Glomerular endothelial cell (primary cell): ENCODE measurements at places on chromosomes 1 and 21.

DNA sequence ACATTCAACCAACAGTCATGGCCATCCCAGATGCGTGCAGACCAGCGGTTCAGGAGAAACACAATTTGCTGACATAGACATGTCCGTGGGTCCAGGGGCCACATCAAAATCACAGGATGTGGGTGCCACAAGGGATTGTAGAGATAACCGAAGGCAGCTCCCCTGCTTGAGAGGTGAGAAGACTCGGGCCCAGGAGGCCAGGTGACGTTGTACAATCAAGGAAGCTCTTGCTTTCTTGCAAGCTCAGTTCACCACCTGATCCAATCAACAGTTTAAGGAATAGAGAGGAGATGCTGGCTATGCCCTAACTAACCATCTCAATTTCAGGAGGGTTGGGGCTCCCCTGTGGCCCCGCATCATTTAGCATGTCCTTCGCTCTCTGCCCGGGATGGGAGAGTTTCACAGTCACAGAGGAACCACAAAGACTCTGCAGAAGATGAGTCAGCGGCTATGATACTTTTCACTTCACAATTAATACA is 19.5 kb downstream of the UBASH3A start:
- DNase-seq: no peak

- no peak for DNase-seq
Measured at GRCh38 chr1:39992234-39992633, 37.3 kb downstream of the MFSD2A start.

DNA sequence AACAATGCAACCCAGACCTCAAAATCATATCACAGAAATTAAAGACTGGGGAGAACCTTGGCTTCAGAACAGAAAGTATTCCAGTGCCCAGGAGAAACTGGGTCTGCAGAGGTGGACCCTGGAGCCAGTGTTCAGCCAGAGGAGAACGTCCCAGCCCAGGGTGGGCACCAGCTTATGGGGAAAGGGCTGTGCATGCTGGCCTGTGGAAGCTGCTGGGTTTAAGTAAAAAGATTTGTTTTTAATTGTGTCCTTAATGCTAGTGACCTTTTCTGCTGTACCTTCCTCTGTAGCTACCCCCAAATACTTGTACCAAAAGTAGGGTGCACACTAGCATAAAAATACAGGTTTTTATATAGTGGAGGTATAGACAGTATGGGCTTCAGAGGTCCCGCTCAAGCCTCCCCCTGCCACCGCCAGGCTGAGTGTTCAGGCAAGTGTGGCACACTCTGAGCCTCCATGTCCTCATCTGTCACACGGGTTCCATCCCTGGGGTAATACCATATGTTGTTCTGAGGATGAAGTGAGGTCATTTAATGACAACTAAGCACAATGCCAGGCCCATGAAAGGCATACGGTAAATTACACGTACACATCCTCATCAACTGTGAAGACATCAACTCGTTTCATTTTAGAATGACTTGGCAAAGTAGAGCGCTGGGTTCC is 47.0 kb downstream of the SLC37A1 start:
- no peak for DNase-seq

- DNase-seq: no peak
Measured at GRCh38 chr21:23729331-23729730, 1878.0 kb downstream of the MRPL39 start.

- no peak for DNase-seq
Measured at GRCh38 chr1:2044510-2045319, 5.5 kb upstream of the PRKCZ start.

GRCh38 chr1:8342325-8342724 is 24.4 kb downstream of the SLC45A1 start:
- no peak for DNase-seq

DNA sequence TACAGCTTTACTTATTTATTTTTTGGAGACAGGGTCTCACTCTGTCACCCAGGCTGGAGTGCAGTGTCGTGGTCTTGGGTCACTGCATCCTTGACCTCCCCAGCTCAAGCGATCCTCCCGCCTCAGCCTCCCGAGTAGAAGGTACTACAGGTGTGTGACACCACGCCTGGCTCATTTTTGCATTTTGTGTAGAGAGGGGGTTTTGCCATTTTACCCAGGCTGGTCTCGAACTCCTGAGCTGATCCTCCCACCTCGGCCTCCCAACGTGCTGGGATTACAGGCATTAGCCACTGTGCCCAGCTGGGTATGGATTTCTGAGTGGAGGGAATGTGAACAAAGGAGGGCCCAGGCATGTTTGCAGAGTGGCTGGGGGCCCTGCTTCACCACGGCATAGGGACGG is 44.1 kb downstream of the WNT4 start:
- no peak for DNase-seq

DNA sequence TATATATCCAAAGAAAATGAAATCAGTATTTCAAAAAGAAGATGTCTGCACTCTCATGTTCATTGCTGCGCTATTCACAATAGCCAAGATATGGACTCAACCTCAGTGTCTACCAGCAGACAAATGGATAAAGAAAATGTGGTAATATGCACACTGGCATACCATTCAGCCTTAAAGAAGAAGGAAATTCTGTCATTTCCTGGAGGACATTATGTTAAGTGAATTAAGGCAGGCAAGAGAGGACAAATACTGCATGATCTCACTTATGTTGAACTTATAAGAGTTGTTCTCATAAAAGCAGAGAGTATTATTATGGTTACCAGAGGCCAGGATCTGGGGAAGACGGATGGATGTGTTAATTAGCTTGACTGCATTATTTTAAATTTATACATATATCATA is 115.9 kb downstream of the NEGR1 start:
- DNase-seq: no peak

DNA sequence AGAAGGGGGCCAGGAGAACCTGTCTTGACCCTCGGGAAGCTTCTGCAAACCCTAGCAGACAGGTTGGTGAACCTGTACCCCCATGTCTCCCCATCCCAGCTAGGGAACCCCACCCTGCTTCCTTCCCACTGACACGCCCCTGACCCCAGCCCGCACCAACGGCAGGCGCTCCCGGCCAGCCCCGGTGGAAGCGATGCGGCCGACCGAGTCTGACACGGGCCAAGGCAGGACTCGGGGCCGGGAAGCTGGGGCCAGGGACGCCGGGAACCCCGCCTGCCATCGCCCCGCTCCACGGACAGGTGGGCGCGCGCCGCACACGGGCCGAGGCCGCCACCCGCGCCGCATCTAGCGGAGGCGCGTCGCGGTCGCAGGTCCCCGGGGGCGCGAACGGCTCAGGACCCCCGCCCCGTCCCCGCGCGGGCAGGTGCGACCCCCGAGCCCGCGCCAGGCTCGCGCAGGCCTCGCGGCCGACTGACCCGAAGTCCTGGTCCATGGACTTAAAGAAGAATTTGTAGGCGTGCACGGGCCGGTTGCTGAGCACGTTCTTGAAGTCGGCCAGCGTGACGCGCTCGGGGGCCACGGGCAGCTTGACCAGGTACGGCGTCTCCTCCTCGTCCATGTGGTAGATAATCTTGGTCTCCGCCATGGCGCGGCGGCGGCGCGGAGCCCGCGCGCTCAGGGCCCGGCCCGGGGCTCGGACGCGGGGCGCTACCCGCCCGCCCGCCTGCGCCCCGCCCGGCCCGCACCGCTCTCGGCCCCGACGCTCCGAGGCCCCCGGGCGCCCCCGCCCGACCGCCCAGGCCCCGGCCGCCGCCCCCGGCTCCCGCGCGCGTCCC is 580 bp downstream of the DVL1 start:
- no peak for DNase-seq

GRCh38 chr1:40090652-40091355 is 6.2 kb downstream of the PPT1 start:
- DNase-seq: no peak

DNA sequence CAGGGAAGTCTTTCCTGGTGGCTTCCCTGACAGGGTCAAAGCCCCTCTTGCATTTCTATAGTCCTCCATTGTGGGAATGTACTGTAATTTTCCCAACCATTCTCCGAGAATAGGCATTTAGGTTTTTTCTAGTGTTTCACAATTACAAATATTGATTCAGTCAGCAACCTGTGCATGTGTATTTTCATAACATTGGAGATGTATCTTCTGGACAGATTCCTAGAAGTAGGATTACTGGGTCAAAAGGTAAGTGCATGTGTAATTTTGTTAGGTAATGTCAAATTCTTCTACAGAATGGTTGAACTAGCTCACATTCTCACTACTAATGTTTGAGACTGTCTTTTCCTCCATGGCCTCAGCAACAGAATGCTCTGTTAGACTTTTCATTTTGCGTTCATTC is 8.3 kb upstream of the PLA2G2A start:
- no peak for DNase-seq
